ENCODE measurements at places on chromosomes 5 and 9.

DNA sequence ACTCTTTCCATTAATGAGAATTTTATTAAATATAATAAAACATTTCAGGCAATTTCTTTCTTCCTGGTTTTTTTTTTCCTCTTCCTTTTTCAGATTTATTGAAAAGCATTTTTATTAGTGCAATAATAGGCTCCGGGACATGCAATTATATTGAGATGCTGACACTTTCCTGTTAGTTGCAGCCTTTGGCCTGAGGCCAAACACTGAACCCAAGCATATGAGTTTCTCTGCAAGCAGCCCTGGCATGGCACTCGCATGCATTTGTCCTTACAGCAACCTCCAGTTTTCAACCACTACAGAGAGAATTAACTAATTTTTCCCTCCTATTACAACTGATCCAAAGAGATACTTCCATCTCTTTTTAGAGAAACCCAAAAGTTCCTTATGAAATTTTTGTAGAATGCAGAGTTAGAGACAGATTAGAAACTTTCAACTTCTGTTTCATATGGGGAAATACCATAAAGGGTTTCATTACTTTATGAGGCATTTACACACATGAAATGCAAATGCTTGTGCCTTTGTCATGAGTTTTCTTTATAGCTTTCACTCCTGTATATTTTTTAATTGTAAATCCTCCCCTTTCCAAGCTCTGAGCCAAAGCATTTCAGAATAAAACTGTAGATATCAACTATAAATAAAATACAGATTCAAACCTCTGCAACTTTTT is 183.0 kb downstream of the CETN3 start:
- no peak for DNase-seq

- no peak for DNase-seq
Observed at GRCh38 chr5:24773261-24773660, 128.5 kb upstream of the CDH10 start.

GRCh38 chr5:131997026-131997726 is 14.3 kb downstream of the ACSL6 start:
- no peak for DNase-seq

DNA sequence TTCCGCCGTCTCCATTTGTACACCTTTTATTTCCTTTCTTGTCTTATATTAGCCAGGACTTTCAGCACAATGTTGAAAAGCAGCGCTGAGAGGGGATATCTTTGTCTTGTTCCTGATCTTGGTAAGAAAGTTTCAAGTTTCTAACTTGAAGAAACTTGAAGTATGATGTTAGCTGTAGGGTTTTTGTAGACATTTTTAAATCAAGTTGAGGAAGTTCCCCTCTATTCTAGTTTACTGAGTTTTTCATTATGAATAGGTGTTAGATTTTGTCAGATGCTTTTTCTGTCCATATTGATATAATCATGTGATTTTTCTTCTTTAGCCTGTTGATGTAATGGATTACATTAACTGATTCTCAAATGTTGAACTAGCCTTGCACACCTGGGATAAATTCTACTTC is 425.7 kb downstream of the PIK3R1 start:
- DNase-seq: no peak

DNA sequence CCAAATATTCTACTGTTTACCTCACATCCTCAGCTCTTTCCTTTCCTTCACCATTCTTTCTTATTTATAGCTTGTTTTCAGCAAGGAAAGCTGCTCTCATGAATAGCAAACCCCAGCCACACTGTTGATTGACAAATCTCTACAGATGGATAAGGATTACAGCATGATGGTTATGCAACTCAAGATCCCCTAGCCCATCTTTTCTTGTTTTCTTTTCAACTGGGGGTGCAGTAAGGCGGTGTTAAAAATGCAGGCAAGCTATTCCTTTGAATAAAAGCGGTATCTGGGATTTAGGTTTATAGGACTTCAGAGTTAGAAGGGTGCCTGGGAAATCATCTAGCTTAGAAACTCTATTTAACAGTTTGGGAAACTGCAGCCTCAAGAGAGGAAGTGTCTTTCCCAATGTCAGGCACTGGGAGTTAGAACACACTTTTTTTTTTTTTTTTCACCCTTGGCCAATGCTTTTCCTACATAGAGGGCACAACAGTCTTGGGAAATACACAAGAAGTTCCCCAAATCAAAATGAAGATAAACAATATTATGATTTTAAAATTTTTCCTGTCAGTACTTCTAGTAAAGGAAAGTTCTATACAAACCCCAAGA is 2.6 kb downstream of the SPARC start:
- DNase-seq: no peak

GRCh38 chr5:7850395-7851239 is at the start of gene CFAP90:
TSS of gene CFAP90 (minus strand) at chr5:7851133. CDS start at chr5:7851021, 112 bp downstream.
- no peak for DNase-seq

DNA sequence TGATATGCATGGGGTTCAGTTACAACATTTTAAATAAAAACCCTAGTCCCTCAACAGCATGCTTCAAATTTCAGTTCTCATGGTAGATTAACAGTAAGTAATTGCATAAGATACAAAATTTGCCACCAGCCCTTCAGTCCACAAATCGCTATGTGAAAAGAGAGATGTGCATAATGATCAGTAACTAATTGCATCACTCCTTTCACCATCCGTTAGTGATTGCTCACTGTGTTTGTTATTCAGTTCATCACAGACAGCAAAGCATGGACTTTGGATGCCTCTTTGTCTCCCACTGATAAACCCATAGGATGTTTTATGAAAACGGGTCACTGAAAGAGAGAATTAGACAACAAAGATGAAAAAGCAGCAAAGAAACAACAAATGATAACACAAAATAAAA is 103.2 kb downstream of the MCTP1 start:
- no peak for DNase-seq

- DNase-seq: no peak
Observed at GRCh38 chr5:130227699-130228098, 323.4 kb downstream of the CHSY3 start.

All from amniotic stem cell (primary cell).